ENCODE measurements at places on chromosomes 6 and 20. TPM values are rescaled to one million over a fixed set of nuclear protein-coding genes. Genes with fewer than 3 reads are reported as not detected.

The SGK2 gene
- total RNA-seq = 0.36 TPM

DNA sequence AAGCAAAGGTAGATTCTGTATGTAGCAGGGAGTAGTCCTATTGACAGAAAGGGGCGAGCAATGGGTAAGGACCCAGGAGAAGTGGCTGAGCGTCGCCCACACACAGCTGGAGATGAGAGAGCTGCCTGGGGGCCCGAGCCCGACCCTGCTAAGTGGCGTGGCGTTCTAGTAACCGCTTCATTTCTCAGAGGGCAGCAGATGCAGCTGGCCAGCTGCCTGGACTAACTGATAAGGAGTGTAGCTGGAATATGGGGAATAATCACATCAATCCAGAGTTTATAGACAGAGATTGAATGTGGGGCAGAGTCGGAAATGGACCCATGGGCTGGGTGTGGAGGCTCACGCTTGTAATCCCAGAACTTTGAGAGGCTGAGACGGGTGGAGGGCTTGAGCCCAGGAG lies 64.4 kb downstream of the EZR start:
- no peak for ATAC-seq

DNA sequence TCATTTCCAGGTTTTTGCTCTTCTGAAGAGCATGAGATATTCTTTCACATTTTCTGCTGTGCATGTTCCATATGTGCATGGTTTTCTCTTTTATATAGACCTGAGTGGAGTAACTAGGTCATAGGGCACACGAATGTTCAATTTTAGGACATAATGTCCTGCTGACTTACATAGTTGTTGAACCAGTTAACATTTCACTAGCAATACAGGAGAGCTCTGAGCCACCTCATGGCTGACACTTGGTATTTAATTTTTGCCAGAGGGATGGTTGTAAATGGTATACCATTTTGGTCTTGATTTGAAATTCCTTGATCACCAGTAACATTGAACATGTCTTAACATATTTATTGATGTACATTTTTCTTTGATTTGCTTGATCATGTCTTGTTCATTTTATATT lies 38.3 kb downstream of the IGF2R start:
- peak; percentile 65 for ATAC-seq

DNA sequence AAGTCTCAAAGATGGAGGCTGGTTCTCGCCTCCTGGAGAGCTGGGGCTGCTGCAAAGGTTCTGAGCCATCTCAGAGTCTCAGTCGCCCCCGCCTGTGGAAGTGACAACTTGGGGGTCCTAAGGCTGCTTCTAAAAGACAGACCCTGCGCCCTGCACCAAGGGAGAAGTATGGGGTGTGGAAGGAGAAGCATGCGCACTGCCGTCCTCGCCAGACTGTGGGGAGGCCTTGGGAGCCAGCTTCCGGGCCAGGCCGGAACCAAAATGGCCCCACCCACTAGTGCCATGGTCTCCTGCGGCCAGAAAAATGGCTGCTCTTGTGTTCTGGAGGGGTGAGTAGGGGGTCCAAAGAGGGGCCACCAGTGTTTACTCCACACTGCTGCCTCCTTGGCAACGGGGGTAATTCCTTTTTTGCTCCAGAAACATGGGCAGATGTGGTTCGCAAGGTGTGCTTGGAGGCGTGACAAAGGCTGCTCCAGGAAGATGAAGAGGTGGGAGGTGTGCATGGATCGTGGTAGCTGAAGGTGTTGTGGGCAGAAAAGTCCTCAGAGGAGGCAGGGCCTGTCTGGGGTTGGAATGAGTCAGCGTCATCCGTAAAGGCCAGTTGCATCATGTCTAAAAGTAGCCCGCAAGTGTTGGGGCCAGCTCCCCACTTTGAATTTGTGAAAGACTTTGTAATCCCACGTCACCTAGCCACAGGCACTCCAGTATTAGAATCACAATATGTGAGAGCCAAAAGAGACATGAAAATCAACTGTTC lies 329.8 kb upstream of the SOX4 start:
- peak; percentile 78 for ATAC-seq

- ATAC-seq = no peak
Observed at GRCh38 chr20:46872328-46873211, 22.1 kb upstream of the EYA2 start.

GRCh38 chr6:36578431-36578830 lies 15.7 kb upstream of the SRSF3 start:
- ATAC-seq = no peak

The C6orf15 gene
- total RNA-seq = not detected

The IPCEF1 gene
- total RNA-seq = 1.8 TPM

The NKX2-4 gene
- not detected for total RNA-seq

The LAMA4 gene
- total RNA-seq = 8.0 TPM

- no peak for ATAC-seq
Observed at GRCh38 chr20:2002365-2002764, 8.5 kb upstream of the PDYN start.

Data from esophagus mucosa (tissue), 1 donor.